ENCODE measurements at places on chromosomes 13 and 19.

DNA sequence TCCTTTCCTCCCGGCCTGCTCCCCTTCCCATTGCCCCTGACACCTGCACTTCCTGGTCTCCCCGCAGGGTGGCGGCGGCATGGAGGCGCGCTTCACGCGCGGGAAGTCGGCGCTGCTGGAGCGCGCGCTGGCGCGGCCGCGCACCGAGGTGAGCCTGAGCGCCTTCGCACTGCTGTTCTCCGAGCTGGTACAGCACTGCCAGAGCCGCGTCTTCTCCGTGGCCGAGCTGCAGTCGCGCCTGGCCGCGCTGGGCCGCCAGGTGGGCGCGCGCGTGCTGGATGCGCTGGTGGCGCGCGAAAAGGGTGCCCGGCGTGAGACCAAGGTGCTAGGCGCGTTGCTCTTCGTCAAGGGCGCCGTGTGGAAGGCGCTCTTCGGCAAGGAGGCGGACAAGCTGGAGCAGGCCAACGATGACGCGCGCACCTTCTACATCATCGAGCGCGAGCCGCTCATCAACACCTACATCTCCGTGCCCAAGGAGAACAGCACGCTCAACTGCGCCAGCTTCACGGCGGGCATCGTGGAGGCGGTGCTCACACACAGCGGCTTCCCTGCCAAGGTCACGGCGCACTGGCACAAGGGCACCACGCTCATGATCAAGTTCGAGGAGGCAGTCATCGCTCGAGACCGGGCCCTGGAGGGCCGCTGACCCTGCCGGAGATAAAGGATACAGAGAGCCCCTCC is 1.7 kb downstream of the TRAPPC5 start:
- DNase-seq = peak; percentile 83

GRCh38 chr13:26425443-26426358 is 131.8 kb upstream of the WASF3 start:
- no peak for DNase-seq

- peak; percentile 94 for DNase-seq
Measured at GRCh38 chr13:32409561-32410421, 18.1 kb downstream of the N4BP2L1 start.

DNA sequence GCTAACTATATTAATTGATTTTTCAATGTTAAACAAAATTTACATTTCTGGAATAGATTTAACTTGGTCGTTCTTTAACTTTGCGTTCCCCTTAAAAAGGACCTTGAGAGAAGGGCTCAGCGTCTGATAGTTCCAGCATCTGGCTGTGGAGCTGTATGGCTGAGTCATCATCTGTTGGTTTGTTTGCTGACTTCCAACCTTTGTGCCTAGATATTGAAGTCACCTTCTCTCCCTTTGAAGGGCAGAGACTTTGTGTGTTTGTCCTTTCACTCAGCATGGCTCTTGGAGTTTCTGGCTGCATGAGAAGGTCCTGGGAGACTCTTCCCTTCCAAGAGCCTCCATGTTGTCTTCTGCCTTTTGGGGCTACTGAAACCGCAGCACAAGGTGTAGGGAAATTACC is 16.6 kb upstream of the IRS2 start:
- no peak for DNase-seq

DNA sequence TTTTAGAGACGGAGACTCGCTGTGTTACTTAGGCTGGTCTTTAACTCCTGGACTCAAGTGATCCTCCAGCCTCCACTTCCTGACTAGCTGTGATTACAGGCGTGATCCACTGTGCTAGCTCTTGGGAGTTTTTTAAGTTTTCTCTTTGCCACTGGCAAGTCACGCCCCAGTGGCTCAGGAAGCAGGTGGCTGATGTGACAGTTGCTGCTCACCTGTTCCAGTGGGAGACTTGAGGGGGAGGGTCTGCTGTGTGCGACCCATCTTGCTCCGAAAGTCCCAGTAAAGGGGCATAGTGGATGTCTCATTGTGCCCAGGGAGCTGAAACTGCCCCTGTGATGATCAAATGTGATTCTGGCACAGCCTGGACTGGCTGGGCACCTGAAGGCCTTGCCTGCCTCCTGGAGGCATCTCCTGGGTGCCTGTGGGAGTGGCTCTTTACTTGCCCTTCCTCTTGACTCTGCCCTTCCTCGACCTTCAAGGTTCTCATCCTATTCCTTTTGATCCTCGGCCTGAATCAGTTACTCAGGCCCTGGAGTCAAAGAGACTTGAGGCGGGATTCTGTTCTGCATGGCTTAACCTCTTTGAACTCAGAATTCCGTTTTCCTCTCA is 7.8 kb downstream of the SMARCA4 start:
- no peak for DNase-seq

DNA sequence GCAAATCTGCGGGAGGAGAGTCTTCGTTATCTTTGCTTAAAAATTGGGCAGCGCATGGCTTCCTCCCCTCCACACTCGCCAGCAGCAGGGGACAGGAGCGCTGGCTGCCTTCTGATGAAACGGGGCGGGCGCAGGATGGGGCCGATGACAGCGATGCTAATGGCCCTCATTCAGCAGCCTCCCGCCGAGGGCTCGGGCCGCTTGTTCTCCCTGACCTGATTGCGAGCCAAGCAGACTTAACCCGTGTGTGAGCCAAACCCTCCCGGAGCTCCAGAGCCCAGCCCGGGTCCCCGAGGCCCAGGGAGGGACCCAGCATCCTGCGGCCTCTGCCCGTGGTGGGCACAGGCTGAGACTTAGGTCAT is 90.3 kb downstream of the KDM4B start:
- DNase-seq = no peak

DNA sequence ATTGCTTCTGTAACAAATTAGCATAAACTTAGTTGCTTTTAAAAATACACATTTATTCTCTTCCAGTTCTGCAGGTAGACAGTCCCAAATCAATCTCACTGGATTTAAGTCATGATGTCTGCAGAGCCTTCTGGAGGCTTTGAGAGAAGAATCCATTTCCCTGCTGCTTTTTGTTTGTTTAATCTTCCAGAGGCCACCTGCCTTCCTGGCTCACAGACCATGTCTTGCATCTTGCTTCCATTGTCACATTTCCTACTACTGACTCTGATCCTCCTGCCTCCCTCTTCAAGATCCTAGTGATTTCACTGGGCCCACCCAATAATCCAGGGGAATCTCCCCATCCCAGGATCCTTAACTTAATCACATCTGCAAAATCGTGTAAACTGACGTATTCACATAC is 473.3 kb downstream of the ITGBL1 start:
- no peak for DNase-seq

DNA sequence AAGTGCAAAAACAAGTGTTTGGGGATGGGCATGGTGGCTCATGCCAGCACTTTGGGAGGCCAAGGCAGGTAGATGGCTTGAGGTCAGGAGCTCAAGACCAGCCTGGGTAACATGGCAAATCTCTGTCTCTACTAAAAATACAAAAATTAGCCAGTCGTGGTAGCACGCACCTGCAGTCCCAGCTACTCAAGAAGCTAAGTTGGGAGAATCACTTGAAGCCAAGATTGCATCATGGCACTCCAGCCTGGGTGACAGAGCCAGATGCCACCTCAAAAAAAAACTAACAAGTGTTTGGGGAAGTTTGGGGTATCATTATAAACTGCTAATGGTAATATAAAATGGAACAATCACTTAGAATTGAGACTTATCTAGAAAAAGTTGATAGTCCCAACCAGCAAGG is 24.6 kb downstream of the XPO4 start:
- no peak for DNase-seq
